SJSA1 (cell line): ENCODE measurements at places on chromosomes 1 and 21. TPM values are rescaled to one million over a fixed set of nuclear protein-coding genes. Genes with fewer than 3 reads are reported as not detected.

DNA sequence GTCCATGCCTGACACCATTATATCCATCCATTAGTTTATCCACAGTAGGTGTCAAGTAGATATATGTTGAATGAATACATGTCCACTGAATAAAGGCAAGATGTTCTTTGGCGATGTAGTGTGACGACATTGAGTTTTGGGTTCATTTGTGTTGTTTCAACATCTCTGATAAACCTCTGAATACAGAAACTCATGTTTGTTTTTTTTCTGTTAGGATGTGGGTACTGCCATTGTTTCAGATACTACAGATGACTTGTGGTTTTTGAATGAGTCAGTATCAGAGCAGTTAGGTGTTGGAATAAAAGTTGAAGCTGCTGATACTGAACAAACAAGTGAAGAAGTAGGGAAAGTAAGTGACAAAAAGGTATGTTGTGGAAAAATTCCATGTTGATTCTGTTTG is 28.1 kb downstream of the MDM4 start:
- peak; percentile 48 for DNase-seq

PLPP3 gene
- 14.7 and 17.5 TPM in 2 replicates for total RNA-seq

GRCh38 chr1:215292932-215293331 is 210.4 kb downstream of the KCNK2 start:
- no peak for DNase-seq

- no peak for DNase-seq
Observed at GRCh38 chr21:27590271-27590670, 623.4 kb upstream of the ADAMTS5 start.
